SJSA1 (cell line): ENCODE measurements at places on chromosomes 6 and 20. TPM values are rescaled to one million over a fixed set of nuclear protein-coding genes. Genes with fewer than 3 reads are reported as not detected.

DNA sequence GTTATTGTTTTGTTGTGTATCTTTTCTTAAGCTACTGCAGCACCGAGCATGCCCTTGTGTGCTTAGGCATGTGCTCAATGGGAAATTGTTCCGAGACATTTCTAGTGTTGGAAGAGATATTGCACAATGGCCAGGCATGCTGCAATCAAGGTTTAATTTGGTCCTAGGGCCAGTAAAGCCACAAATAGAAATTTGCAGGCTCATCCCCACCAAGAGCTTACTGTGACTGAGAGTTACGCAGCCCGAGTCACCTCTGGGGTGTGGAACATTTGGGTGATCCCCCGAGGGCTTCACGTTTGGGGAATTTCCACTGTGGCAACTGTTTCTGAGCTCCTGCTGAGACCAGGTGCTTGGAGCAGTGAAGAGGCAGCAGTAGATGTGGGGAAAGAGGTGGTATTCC lies 65.8 kb downstream of the ADTRP start:
- DNase-seq, result no peak

- DNase-seq, result no peak
Measured at GRCh38 chr6:108363113-108363512, 68.3 kb downstream of the AFG1L start.

- no peak for DNase-seq
Measured at GRCh38 chr6:165632194-165632593, 30.8 kb downstream of the PDE10A start.

DNA sequence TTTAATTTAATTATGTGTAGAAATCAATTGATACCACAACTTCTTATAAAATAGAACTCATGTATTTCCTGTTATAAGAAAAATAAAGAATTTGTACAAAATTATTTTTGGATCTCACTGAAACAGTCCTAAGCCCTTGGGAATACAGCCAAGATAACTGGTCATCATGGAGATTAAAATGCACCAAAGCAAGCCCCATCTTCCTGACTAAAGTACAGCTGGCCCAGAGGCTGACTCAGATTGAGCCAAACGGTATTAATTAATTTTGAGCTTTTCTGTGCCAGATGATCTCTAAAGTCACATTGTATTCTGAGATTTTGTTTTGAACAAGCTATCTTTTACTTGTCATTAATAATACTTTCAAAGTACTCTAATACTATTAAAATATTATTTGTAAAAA lies 978.5 kb downstream of the TBC1D32 start:
- DNase-seq, result no peak

DNA sequence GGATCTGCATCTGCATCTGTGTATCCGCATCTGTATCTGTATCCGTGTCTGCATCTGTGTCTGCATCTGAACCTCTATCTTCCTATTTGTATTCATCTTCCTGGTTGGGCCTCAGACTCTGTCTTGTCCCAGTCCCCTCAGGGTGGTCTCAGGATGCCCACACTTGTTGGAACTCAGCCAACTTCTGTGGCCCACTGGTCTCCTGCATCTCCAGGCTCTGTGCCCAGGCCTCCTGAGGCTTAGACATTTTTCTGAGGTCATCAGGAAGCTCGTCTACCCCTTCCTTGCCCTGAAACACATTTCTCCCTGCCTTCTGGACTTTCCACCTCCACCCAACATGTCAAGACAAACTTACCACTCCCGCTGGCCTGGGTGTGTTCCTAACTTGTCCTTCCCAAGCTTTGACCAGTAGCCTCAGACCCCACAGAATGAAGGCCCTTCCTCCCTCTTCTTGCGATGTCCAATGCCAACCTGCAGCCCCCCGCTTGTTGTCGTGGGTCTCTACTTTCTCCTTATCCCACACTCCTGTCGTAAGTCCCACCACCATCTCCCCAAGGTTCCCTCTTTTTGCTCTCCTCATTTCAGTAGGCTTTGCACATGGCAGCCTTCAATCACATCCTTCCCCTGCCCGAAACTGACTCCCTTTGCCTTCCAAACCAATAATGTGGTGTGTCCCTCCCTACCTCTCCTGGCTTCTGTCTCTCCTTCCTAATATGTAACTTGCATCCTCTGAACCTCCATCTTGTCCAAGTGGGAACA lies 176.5 kb downstream of the DLL1 start:
- peak; percentile 31 for DNase-seq

DNA sequence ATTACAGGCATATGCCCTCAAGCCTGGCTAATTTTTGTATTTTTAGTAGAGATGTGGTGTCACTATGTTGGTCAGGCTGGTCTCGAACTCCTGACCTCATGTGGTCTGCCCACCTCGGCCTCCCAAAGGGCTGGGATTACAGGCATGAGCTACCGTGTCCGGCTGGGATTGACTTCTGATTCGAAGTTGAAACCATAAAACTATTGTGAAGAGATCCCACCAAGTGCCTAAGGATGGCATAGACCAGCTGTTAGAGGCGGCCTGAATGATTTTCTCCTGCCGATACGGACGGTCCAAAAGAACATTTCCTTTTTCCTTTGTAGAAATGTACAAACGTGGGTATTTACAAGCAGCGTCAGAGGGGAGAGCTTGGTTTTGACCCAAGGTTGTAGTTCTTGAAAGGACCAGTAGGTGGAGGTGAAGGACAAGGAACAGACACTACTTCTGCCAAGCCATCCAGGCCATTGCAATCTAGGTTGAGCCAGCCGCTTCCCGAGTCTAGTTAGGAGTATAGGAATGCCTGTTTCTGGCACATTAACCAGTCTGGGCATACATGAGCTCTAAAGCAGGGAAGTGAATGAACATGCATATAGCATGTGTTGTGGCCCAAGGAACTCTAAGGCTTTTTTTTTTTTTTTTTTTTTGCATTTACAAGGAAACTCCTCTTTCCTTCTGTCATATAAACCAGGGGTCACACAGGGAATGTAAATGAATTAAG lies 29.0 kb downstream of the MOCS3 start:
- peak; percentile 69 for DNase-seq

DNA sequence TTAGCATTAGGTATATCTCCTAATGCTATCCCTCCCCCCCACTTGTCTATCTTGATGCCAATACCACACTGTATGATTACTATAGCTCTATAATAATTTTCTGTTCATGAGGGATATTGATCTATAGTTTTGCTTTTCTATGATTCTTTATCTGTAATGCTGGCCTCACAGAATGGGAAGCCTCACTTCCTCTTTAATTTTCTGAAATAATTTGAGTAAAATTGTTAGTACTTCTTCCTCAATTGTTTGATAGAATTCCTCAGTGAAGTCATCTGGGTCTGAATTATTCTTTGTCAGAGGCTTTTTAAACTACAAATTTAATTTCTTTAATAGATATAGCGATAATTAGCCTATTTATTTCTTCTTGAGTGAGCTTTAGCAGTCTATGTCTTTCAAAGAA lies 31.2 kb downstream of the SIRPD start:
- DNase-seq, result no peak

- no peak for DNase-seq
Measured at GRCh38 chr6:163630572-163630971, 216.1 kb downstream of the QKI start.

DNA sequence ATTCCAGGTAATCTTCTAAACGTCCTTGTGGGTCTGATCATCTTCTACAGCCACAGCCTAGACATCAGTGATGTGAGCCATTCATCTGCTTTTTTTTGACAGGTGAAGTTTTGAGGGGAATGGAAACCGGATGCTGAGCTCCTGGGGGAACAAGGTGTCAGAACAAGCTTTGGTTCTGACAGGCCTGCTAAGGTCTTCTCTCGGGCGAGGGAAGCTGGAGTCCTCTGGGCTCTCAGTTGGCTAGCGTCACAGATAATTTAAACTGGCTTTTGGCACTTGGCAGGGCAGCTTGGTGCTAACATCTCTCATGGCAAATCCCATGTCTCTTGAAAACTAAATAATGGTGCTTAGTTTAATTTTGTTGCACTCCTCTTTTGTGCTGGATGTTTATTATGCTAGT lies 8.4 kb upstream of the AIG1 start:
- DNase-seq, result no peak

- DNase-seq, result no peak
Measured at GRCh38 chr6:155341130-155341828, 27.0 kb upstream of the TFB1M start.

ISM1 gene
- not detected in 2 replicates for total RNA-seq

RRAGD gene
- not detected in 2 replicates for total RNA-seq

C4B gene
- total RNA-seq, result 0.28 and 1.5 TPM in 2 replicates

POLR3F gene
- 20.4 and 24.7 TPM in 2 replicates for total RNA-seq

MYLK2 gene
- total RNA-seq, result 0.82 and 1.0 TPM in 2 replicates

FLRT3 gene
- 1.3 and 2.6 TPM in 2 replicates for total RNA-seq

NMBR gene
- not detected in 2 replicates for total RNA-seq
